ENCODE measurements at places on chromosomes 16 and 17.

DNA sequence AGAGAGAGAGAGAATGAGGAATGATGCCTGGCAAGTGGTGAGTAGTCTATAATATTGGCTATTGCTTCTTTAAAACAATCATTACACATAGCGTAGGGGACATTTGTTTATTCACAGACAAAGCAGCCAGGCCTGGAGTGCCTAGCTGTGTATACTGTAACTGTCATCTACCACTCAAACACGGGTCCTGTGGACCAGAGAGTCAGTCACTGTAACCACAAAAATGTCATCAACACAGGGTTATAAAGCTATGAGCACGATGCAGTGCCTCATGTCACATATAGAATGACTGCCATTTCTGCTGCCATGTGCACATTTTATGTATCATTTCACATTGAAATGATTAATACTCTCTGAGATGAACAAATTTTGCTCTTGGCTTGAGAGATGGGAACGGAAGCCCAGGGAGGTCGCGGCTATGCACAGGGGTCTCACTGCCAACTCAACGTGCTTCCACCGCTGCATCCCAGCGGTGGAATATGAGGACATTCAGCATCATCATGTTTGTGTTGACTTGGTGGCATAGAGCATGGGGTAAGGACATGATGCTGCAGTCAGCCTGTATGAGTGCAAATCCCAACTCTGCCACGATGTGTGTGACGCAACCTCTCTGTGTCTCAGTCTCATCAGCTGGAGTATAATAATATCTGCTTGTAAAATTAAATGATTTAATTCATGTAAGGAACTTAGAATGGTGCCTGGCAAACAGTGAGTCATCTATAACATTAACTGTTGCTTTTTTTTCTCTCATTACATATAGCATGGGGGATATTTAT is 3.3 kb downstream of the MT1H start:
- no peak for DNase-seq

DNA sequence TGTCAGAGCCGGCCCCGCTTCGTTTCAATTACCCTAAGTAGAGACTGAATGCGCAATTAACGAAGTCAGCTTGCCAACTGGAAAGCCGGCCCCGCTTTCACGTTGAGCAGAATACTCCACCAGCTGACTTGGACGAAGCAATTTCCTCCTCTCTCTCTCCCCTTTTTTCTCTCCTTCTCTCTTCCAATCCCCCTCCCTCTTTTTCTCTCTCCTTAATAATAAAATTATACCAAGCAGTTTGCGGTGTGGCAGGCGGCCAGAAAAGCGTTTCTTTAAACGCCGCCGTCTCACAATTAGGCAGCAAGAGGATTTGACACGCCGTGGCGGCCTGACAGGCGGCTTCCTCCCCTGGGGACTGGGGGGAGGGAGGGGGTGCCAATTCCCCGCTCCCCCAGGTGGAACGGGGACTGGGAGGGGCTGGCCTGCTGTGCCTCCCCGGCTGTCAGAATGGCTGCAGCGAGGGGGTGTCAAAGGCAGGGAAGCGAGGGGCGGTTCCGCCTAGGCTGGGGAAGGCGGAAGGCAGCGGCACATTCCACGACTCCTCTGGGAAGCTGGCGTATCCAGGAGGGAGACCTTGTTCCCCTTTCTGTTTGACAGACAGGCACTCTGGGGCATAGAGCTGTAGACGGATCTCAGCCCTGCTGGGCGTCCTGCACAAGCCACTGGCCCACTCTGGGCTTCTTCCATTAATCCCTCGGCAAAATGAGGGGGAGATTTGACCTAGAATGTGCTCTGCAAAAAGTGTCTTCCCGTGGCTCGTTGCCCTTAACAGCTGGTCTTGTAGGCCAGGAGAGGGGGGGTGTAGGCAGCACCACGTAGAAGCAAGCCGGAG is 52.7 kb downstream of the SREBF1 start:
- no peak for DNase-seq

GRCh38 chr16:4390266-4391260 is 18.9 kb downstream of the VASN start:
- DNase-seq, result no peak

GRCh38 chr16:104355-104754 is 26.3 kb downstream of the MPG start:
- DNase-seq, result no peak

Measured in effector CD4-positive, alpha-beta T cell (primary cell).